ENCODE measurements at places on chromosomes 11 and 22. TPM values are rescaled to one million over a fixed set of nuclear protein-coding genes. Genes with fewer than 3 reads are reported as not detected.

The SORL1 gene
- 414 TPM for total RNA-seq

The MIAT gene
- 14.8 TPM for total RNA-seq

The CCDC15 gene
- total RNA-seq: 1.8 TPM

The OR52I2 gene
- total RNA-seq: not detected

The F2 gene
- not detected for total RNA-seq

The BIK gene
- 1.3 TPM for total RNA-seq

DNA sequence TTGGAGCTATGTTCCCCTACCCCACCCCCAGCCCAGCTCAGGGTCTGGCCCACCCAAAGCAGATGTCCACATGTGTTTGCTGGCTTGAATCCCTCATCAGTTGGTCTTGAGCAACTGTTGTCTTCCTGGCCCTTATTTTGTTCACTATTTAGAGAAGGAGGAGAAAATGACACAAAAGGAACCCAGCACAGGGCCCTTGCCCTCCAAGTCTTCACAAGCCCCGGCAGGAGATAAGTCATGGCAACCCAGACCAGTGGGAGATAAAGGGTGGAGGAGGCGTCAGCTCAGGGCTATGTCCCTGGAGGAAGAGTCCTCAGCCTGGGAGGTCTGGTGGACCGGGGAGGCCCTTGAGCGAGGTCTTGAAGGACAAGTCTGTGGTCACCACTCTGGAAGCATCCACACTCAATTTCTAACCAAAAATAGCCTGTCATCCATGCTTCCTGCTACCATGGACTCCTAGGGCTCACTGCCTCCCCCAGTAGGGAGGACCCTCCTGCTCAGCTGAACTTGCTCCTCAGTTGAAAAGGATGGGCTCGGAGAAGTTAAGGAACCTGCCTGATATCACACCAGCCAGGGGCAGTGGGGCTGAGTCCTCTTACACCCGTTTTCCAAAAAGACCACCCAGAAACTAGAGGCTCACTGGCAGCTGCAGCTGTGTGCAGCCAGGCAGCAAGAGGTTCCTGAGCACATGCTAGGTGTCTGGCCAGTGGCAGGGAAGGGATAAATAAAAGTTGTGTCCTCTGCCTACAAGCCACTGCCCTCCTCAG lies 1.8 kb upstream of the RAB3IL1 start:
- no peak overlapping the region for H3K27ac ChIP-seq
- H3K4me1 ChIP-seq: peaks cover 8% of the 10 kb centered on the region
- DNase-seq: no peak
- no peaks in the 10 kb centered on the region for H3K27me3 ChIP-seq
- H3K36me3 ChIP-seq: no peaks in the 10 kb centered on the region

DNA sequence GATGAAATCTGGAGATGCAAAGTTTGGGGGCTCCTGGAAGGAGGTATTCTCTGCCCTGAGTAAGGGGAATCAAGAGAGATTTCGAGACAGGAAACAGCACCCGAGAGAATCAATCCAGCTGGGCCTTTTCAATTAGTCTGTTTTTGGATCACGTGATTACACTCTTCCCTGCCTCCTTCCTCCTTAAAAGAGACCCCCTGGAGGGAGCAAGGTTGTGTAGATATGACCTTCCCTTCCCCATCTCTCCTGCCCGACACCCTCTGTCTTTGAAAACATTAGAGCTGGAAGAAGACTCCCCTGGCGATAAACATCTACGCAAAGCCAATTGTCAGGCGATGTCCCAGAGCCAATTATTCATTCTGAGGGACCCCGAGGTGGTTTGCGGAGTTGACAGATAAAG lies 407.9 kb downstream of the MIAT start:
- H3K36me3 ChIP-seq: no peaks in the 10 kb centered on the region
- peaks cover 5% of the 10 kb centered on the region for H3K27me3 ChIP-seq
- H3K4me1 ChIP-seq: no peaks in the 10 kb centered on the region
- H3K4me3 ChIP-seq: no peak overlapping the region

- H3K27me3 ChIP-seq: no peaks in the 10 kb centered on the region
- H3K36me3 ChIP-seq: no peaks in the 10 kb centered on the region
- no peaks in the 10 kb centered on the region for H3K4me1 ChIP-seq
- no peak overlapping the region for H3K4me3 ChIP-seq
- DNase-seq: no peak
- H3K27ac ChIP-seq: no peak overlapping the region
Observed at GRCh38 chr11:119696378-119697222, 32.4 kb downstream of the NECTIN1 start.

- DNase-seq: no peak
- H3K27ac ChIP-seq: no peak overlapping the region
- H3K4me3 ChIP-seq: no peak overlapping the region
- no peaks in the 10 kb centered on the region for H3K4me1 ChIP-seq
- H3K36me3 ChIP-seq: no peaks in the 10 kb centered on the region
Observed at GRCh38 chr11:120089036-120090001, 48.6 kb downstream of the TRIM29 start.

- DNase-seq: no peak
- H3K4me3 ChIP-seq: peak overlapping the region; percentile 100
- H3K36me3 ChIP-seq: peaks cover 48% of the 10 kb centered on the region
- H3K27ac ChIP-seq: peak overlapping the region; percentile 79
- H3K4me1 ChIP-seq: peaks cover 19% of the 10 kb centered on the region
- no peaks in the 10 kb centered on the region for H3K27me3 ChIP-seq
Observed at GRCh38 chr11:2400762-2401435, 349 bp downstream of the TSSC4 start.

DNA sequence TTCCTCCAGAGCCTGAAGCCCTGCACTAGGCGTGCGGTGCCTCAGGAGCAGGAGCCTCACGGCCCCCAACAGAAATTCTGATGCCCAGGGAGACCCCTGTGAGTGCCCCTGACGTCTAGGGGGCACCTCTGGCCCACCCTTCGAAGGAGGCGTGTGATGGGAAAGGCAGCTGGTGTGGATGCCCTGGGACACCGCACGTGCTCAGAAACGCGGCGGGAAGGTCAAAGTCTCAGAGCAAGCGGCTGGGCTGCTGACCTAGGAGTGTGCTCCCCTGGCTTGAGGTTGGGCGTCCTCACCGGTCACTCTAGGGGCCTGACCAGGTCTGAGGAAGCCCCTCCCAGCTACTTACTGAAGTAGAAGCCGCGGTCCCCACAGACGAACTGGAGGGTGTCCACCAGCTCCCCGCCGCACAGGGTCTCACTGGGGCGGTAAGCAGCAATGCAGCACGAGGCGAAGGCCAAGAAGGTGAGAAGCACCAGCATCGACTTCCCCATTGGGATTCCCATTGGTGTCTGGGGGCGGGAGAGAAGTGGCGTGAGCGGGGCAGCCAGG lies 4.1 kb downstream of the IGF2 start:
- H3K36me3 ChIP-seq: no peaks in the 10 kb centered on the region
- peaks cover 52% of the 10 kb centered on the region for H3K27me3 ChIP-seq
- H3K4me3 ChIP-seq: no peak overlapping the region
- DNase-seq: no peak
- no peak overlapping the region for H3K27ac ChIP-seq

DNA sequence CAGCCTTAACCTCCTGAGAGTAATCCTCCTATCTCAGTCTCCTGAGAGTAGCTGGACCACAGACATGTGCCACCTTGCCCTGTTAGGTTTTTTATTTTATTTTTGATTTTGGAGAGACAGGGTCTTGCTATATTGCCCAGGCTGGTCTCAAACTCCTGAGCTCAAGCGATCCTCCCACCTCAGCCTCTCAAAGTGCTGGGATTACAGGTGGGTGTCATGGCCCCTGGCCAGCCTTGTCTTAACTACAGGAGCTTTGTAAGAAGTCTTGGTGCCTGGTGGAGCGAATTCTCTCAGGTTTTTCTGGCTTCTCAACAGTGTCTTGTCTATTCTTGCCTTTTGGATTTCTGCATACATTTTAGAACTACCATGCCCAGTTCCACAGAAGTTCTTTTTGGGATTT lies 546.4 kb downstream of the TBC1D22A start:
- H3K27me3 ChIP-seq: no peaks in the 10 kb centered on the region
- no peak overlapping the region for H3K4me3 ChIP-seq
- H3K4me1 ChIP-seq: no peaks in the 10 kb centered on the region
- no peaks in the 10 kb centered on the region for H3K36me3 ChIP-seq

DNA sequence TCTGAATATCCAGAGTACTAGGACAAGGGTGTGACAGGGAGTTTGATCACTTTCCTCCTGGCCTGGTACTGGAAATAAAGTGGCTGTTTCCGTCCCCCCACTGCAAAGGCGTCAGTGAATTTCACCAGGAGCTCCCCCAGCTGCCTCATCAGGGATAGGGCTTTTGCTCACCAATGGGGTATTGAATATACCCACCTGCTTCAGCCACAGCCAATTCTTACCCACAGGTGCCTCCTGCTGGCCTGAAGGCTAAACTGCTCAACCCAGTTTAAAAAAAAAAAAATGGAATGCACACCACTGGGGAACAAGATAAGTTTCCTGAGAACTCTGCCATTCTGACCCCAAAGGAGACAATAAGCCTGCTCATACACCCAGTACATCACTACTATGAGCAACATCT lies 65.3 kb upstream of the MS4A8 start:
- peaks cover 34% of the 10 kb centered on the region for H3K4me1 ChIP-seq
- H3K36me3 ChIP-seq: no peaks in the 10 kb centered on the region
- peak; percentile 60 for DNase-seq
- H3K27ac ChIP-seq: no peak overlapping the region

GRCh38 chr11:28756977-28757376 lies 648.8 kb downstream of the METTL15 start:
- DNase-seq: no peak
- H3K4me1 ChIP-seq: no peaks in the 10 kb centered on the region
- no peaks in the 10 kb centered on the region for H3K36me3 ChIP-seq

- H3K27me3 ChIP-seq: no peaks in the 10 kb centered on the region
- H3K36me3 ChIP-seq: no peaks in the 10 kb centered on the region
- no peak overlapping the region for H3K4me3 ChIP-seq
- no peak overlapping the region for H3K27ac ChIP-seq
Observed at GRCh38 chr11:114746013-114746412, 67.7 kb downstream of the NXPE2 start.

DNA sequence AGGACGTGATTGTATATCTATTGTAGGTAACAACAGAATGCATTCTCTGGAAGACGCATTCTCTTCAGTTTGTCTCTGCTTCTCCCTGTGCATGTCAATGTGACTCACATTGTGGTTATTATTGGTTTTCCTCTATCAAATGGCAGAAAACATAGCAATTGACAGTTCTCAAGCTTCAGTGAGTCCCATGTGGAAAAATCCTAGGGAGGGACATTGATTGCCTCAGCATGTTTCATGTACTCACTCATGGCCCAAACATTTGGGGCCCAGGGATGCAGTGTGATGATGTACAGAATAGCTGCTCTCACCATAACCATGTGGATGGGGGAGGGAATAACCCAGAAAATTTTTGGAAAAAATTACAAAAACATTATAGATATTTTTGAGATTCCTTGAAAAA lies 9.3 kb upstream of the ARL14EP start:
- no peak for DNase-seq
- no peaks in the 10 kb centered on the region for H3K4me1 ChIP-seq
- no peak overlapping the region for H3K27ac ChIP-seq
- H3K27me3 ChIP-seq: peaks cover 4% of the 10 kb centered on the region
- no peaks in the 10 kb centered on the region for H3K36me3 ChIP-seq

GRCh38 chr11:36273110-36273509 lies 16.1 kb downstream of the COMMD9 start:
- H3K27me3 ChIP-seq: no peaks in the 10 kb centered on the region
- peaks cover 66% of the 10 kb centered on the region for H3K36me3 ChIP-seq
- DNase-seq: no peak
- no peak overlapping the region for H3K4me3 ChIP-seq
- H3K4me1 ChIP-seq: no peaks in the 10 kb centered on the region

All from B cell (primary cell).